Islet precursor cell (in vitro differentiated cells): ENCODE measurements at places on chromosomes 1 and 21.

DNA sequence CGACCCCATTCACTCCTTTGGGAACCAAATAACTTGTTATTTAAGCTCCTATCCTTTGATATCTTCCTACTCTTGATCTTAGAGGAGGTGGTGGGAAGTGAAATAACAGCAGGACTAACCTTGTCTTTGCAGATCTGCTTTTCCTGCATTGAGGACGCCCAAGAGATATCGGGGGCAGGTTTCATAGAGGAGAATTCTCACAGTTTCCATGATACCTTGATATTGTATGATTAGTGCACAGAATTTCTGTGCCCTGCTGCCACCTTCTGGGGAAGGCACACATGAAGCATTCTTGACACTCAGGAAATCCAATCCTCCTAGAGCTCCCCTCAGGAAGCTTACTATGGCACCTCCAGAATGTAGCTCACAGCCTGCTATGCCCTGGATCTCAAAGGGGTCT, 1.6 kb downstream of the CD1B start:
- DNase-seq = no peak

- no peak for DNase-seq
Measured at GRCh38 chr1:2840036-2840809, 38.7 kb upstream of the TTC34 start.

DNA sequence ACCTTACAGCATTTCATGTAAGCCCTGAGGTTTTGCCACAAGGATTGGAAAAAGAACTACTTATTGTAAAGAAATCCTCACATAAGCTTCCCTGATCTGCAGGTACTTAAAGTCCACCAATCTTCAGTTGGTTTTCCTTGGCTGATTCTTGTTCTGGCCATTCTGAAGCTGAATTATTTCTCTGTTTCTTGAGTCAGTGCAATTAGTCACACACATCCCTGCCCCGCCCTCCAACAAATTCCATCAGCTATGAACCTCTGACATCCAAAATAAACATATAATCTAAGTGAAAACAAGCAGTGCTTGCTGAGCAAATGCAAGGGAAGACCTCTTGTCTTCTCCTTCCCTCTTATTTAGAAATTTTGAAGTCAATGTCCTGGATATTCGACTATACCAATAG, 8.2 kb upstream of the FNDC7 start:
- DNase-seq = no peak

DNA sequence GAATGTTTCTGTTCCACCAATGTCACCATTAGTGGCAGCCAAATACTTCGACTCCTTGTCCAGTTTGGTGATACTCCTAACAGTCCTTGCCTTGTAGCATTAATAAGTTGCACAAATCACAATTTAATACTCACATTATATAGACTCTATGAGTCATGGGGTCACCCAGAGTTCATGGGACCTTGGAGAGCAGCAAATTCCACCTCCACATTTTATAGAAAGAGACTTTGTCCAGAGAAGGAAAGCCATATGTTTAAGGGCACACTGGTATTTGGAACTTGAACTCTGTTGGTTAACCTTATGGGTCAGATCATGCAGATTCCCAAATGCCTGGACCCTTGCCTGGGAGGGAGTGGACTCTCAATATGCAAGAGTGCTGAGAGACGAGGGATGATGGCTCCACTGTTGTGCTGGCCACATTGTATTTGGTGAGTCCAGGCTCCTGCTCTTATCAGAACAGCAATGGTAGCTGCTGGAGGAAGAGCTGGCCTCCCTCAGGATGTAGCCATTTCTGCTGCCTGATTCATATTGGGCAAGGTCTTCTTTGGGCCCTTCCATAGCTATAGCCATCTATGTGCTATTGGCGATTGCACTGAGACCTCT, 30.6 kb downstream of the DNAJC6 start:
- DNase-seq = no peak

DNA sequence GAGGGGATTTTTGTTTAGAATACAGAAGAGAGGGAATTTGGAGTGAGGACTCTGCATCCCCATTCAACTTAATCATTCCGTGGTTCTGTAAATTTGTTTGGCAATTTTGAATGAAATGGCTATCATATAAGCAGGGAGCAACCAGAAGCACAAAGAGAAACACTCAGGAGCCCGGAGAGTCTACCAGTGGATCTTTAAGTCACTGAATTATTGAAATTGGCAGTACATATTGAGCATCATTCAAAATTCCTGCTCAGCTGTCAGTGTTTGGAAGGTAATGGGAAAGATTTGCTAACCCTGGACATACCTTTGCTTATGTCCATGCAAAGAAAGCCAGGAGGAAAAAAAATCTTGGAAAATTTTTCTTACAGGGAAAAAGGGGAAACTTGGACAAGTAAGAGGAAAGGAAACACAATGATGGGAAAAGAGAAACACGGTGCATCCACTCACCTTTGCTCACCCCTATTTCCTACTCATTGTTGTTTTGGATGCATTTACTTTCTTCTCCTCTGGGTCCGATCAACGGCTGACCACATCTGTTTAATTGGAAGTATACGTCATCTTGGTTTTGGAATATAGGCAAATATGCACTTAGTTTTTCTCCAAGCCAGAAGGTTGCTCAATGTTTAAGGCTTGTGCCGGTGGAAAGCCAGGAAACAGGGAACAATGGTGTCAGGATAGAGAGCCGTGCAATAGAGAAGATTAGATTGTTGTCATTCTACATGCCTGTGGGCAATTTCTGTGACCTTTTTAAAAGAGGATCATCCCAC, 243.0 kb upstream of the LYPLAL1 start:
- DNase-seq = no peak

GRCh38 chr1:51733793-51734522, 117.1 kb downstream of the OSBPL9 start:
- no peak for DNase-seq

GRCh38 chr1:84899969-84900368, 7.0 kb upstream of the LPAR3 start:
- DNase-seq = no peak

GRCh38 chr1:31788825-31789256, 24.7 kb upstream of the ADGRB2 start:
- no peak for DNase-seq

DNA sequence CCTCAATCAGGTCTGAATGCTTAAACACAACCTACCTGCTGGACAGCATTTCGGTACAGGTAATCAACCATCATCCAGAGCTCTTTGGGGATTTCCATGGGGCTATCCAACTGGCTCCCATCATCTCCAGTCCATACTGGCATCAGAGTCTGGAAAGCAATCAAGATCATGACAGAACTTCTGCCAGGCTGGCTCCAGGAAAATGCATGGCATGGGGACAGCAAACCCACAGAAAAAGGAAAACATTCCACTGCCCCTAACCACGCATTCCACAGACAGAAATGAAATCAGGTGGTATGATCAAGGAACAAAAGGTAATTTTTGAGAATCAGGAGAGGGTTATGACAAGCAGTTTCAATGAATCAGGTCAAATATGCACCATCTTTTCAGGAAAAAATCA, 9.1 kb upstream of the MTF1 start:
- DNase-seq = no peak

DNA sequence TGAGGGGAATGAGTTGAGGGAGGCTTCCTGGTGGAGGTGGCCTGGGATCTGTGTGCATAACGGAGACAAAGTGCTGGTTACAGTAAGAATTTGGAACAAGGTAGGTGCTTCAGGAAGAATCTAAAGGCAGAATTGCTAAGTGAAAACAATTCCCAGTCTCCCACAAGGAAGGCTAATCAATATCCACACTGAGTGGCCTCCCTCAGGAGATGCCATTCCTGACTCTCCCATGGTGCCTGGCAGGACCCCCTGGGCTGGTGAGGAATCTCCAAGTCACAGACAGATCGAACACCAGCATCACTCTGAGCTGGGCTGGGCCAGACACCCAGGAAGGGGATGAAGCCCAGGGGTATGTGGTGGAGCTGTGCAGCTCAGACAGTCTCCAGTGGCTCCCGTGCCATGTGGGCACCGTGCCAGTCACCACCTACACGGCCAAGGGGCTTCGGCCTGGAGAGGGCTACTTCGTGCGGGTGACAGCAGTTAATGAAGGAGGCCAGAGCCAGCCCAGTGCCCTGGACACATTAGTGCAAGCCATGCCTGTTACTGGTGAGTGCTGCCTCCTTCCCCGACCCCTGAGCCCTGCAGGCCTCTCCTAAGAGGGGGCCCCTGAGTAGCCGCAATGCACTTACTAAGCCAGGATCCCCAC, 30.7 kb downstream of the IGFN1 start:
- peak; percentile 49 for DNase-seq

GRCh38 chr1:229035054-229035747, 235.7 kb upstream of the RAB4A start:
- no peak for DNase-seq

DNA sequence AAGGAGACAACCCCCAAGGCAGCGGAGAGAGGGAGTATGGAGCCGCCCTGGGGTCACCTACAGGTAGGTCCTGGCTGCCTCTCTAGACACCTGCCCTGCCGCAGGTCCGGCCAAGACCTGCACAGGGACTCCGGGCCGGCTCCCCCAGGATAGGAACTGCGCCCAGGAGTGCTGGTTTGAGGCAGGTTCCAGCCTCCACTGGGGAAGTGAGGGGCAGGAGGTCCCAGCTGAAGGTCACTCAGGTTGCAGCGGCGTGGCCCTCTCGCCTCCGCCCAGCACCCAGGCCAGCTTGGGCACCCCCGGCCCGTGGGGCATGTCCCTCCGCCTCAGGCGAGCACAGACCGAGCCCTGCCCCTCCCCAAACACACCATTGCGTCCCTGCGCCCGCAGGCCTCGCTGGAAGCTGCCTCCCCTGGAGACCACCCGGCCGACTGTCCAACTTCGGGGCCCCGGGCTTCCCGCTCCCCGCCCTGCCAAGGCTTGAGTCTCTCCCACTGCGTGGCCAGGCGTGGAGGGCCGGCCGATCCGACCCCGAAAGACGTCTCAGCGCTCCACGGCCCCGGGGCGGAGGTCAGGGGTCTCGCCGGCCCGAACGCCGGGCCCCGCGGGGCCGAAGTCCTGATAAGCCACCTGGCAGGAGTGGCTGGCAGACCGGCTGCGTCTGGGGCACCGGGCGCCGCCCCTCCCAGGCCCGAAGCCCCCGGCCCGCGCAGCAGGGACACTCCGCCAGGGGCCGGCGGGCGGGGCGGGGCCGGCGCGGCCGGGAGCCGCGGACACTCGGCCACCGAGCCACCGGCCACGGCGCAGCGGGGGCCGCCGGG, 1.4 kb upstream of the SKI start:
- no peak for DNase-seq

DNA sequence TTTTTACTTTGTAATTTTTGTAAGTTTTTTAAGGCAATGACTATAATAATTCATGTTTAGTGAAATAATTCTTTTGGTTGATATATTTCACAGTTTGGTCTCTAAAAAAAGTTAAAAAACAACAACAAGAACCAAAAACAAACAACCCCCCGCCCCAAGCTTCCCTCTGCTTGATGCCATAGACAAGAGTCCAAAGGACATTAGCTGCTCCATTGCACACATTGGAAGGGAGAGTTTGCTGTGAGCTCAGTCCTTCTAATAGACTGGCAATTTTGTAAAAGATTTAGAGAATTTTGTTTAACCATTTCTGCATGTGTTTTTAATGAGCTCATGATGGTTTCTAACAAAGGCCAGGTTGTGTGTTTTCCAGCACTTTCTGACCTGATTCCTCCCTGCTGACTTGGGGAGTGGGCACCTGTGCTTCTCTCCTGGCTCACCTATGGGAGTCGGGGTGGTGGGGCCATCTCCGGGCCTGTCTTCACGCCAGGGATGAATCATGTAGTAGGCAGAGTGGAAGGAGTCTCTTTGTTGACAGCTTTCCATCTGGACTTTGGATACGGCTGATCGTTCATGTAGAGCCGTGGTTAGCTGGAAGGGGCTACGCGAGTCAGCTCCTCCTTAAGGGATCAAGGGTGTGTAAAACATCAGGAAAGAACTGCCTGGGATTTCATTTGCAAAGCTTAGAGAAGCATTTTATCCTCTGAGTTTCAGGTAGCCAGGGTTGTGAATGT, 14.1 kb downstream of the ZBTB18 start:
- no peak for DNase-seq

GRCh38 chr21:41966872-41967621, 13.2 kb upstream of the C2CD2 start:
- no peak for DNase-seq

- no peak for DNase-seq
Measured at GRCh38 chr1:221166559-221167318, 287.5 kb downstream of the HLX start.

GRCh38 chr1:226976276-226976977, 36.3 kb downstream of the COQ8A start:
- DNase-seq = peak; percentile 15

DNA sequence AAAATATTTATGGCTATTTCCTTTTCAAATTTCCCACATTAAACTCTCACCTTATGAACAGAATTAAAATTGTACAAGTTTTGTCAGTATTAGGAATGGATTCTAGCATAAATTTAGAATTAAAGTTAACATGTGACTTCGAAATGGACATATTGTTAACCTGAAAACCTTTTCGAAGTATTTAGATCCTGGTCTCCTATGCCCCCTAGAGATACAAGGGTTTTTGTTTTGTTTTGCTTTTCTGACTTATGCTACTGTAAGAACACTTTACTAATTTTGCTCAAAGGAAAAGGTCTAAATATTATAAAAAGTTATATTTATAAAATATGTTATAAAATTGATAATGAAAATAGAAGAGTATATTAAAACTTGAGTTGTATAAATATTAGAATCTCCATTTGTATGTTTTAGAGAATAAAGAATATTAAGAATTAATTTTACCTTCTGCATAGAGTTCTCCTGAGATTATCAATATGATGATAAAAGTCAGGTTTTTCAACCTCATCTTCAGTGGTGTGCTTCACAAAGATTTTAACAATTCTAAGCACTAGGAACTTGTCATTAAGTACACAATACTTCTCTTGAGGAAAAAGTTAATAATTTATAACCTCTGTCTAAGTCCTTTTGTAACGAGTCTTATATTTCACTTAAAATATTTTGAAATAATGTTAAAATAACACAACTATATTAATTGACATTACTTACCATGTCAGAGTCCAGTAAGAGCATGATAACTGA, at the start of gene F13B:
TSS of gene F13B (minus strand) at position 542 of the 738 bp plus-strand sequence. CDS start at position 505, 37 bp downstream.
- no peak for DNase-seq

DNA sequence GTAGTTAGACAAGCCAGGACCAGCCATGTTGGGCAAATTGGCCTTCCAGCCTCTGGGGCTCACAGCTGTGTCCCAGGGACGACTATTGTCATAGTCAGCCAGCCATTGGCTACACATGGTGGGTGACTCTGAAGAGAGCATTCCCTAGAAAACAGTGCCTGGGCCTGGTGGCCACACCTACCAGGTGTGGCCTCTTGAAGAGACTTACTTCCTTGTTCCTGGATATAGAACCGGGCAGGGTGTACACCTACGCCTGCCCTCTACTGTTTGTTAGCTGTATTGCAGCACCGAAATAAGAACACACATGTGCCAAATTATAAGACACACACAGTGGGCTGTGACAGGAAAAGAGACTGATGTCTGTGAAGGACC, 134.6 kb upstream of the ARHGEF16 start:
- peak; percentile 89 for DNase-seq

DNA sequence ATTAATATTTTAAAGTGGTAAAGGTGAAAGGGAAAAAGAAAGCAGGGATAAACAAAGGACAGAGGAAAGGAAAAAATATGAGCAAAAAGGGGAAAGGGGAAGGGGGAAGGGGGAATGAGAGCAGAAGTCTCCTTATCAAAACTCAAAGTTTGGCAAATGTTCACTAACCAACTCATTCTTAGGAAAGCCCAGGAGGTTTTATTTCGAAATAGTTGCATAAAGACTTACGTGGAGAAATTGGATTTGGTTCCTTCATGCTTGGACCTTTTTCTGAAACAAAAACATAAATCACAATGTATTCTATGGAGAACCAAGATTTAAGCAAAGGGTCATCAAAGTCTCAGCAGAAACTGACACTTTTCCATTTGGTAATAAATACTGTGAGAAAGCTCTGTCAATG, 188.1 kb downstream of the TGFBR3 start:
- no peak for DNase-seq

- DNase-seq = peak; percentile 25
Measured at GRCh38 chr21:42507418-42507817, 6.2 kb upstream of the SLC37A1 start.
